ENCODE measurements at places on chromosomes 3 and 15.
A peak's percentile ranks its signal among the peaks of the same experiment; 100 is the strongest.

DNA sequence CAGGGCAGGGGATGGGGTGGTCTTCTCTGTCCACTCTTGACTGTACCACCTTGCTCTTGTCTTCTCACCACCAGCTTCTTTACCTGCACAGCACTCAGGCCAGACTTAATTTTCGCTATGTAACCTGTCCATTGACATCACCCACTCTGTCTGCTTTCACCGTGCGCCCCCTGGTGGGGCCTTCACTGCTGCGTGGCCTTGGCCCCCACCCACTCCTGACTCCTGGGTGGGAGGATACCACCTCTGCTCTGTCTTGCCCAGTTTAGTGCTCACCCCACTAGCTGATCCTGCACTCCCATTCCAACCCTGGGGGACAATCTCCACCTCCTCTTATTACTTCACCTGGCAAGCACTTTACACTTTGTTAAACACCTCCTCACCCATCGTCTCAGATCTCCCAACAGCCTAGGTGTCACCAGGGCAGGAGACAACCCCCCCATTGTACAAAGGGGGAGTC is 17.7 kb downstream of the PTH1R start:
- DNase-seq, result no peak

GRCh38 chr15:40070166-40070557 is 31.2 kb upstream of the SRP14 start:
- no peak for DNase-seq

GRCh38 chr3:129624347-129625071 is 18.0 kb upstream of the PLXND1 start:
- no peak for DNase-seq

- DNase-seq, result no peak
Observed at GRCh38 chr15:40279437-40280141, 3.3 kb downstream of the ANKRD63 start.

DNA sequence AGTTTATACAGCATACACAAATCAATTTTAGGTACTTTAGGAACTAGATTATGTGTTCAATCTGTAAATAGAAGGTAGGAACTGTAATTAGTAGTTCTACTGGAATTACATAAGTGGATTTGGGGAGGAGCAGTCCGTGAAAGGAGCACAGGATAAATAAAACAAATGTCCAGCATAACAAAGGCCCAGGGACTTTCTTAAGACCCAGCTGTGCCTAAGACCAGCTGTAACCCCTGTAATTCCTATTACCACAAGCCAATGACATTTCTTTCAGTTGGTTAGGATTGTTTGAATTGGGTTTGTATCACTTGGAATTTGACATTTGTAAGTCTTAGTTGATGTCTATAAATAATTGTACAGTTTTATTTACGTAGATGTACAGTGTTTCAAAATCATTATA is 4.8 kb upstream of the ZBTB20 start:
- DNase-seq, result no peak

DNA sequence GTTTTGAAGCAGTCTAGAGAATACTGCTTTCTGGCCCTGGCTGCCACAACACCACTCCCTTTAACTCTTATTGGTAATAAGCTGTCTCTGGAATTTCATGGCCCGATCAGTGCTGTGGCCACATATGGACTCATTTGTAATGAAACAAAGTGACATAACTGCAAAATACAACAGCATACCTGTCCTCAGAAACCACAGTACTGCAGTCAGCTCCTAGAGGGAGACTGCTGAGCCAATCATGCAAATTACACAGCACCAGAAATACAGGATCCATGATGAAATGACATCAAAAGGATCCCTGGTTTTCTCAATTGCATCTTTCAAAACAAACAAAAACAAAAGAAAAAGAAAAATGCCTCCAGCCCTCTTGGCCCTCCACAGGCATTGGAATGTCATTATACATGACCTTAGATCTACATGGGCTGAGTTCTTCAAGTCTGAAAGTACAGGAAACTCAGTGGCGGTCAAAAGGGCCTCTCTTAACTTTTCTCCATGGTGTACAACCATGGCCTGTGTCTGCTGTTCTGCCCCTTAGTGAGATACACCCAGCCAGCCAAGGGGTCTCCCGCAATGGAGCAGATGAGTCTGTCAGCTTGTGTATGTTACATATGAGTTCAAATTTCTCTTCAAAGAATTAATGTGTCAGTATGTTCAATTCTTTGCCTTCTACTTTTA is 24.9 kb upstream of the KBTBD12 start:
- DNase-seq, result no peak

- peak; percentile 49 for DNase-seq
Observed at GRCh38 chr3:159828542-159828943, 160.1 kb upstream of the IL12A start.

GRCh38 chr3:18207226-18207625 is 217.9 kb downstream of the SATB1 start:
- no peak for DNase-seq

DNA sequence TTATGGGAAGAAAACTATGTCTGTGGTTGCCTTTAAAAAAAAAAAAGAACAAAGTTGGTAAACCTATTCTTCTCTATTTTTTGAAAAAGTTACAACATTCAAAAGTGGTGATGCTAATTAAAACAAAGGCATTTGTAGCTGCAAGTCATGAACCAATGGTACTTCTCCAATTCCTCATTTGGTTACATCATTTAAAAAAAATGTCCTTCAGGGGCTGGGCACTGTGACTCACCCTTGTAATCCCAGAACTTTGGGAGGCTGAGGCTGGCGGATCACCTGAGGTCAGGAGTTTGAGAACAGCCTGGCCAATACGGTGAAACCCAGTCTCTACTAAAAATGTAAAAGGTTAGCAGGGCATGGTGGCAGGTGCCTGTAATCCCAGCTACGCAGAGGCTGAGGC is 574.6 kb downstream of the VGLL3 start:
- DNase-seq, result no peak
